ENCODE measurements at places on chromosomes 5 and 9.

- DNase-seq, result no peak
Observed at GRCh38 chr5:134046801-134047686, 42.3 kb upstream of the VDAC1 start.

DNA sequence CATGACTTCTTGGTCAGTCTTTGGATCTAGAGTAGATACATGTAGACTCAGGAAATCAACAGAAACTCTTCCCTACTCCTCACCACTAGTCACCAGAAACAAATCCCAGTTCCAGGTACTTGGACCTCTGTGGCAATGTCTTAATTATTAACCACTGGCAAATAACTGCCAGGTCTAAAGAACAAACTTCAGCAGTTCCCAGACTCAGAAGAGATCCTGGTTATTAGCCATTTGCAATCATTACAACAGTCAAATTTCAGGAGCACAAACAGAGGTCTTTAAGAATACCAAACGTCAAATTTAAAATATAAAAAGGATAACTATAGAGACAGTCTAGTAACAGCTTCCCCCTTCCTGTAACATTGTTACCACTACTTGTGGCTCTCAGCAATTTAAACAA, 10.2 kb downstream of the DIAPH1 start:
- no peak for DNase-seq

- no peak for DNase-seq
Observed at GRCh38 chr5:76710991-76711390, 4.9 kb upstream of the F2R start.

- no peak for DNase-seq
Observed at GRCh38 chr9:112354081-112354743, 20.8 kb upstream of the PTBP3 start.

GRCh38 chr5:45288746-45289145, 407.4 kb downstream of the HCN1 start:
- DNase-seq, result no peak

GRCh38 chr5:111461255-111461671, 51.1 kb downstream of the STARD4 start:
- no peak for DNase-seq

DNA sequence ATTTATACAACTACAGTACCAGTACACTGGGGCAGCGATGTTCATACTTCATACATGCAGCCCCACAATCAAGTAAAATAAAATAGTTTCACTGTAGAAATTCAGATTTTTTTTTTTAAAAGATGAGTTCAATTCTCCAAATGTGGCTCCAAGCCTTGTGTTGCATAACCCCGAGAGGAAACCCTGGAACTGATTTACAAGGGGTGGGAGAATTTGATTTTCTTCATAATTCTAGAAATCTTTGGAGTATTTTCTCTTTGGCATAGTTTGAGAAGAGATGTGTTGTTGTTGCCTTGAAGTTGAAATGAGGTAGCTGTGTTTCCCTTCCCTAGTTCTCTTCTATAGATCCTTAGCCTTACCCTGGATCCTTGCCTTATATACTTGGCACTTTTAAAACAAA, 3.1 kb downstream of the RHOBTB3 start:
- DNase-seq, result no peak

- no peak for DNase-seq
Observed at GRCh38 chr9:95803197-95803596, 72.3 kb upstream of the ERCC6L2 start.

GRCh38 chr5:163260961-163261360, 176.4 kb upstream of the CCNG1 start:
- no peak for DNase-seq

GRCh38 chr9:91117959-91118703, 243.6 kb downstream of the AUH start:
- DNase-seq, result no peak

DNA sequence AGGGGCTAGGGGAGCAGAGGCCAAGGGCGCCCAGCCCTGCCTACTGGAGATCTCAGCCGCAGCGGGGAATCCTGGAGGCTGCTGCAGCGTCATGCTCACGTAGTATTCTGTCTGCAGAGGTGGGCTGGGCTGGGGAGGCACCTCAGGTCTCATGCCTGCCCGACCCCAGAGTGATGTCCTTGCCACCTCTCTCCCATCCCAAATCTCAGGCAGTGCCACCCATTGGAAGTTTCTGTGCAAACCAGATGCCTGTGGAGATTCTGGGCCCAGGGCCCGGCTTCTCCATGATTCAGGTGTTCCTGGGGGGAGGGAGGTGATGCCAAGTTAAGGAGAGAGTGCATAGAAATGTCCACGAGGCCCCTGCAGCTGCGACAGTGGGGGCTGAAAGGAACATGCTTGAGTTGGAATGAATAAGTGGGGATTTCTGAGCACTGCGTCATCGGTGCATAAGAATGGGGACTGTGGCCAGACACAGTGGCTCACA, 72.0 kb downstream of the ANKRD33B start:
- no peak for DNase-seq

DNA sequence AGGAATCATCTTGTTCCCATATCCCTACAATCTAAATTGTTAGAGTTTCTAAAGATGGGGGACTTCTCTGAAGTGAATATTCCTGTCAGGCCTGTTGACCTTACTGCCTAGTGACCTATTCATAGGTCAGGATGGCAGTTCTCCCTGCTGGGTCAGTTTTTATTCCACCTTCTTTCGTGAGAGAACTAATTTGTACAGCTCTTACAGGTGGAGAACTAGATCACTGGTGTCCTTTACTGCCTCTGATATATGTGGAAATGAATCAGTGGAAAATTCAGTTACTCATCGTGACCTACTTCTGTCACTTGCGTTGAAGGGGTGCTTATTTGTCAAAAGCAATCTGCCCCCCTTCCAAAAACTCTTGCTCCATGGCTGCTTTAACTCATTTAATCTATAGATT, 164.9 kb downstream of the CD180 start:
- DNase-seq, result no peak

DNA sequence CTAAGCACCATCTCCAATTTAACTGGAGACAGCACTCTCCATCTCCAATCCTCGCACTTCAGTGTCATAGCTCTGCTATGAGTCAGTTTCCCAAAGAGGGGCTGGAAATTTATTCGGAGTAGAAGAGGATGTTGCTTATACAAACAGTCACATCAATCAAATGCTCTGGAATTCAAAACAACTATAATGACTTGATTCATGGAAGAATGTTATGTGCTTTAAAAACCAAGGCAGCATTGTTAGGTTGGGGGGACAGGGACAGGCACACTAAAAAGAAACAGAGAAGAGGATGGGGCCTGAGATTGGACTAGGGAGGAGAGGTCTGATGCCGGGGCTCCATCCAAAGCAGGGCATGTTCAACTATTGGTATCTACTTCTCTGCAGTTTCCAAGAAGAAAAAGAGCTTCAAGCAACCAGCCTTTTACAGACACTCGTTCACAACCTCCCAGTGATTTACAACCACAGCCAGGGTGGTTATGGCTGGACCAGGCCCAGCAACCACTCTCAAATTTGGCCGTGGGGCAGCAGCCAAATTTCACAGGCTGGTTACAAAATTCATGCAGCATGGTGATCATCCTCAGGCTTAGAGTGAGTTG, 117.5 kb upstream of the ZNF366 start:
- no peak for DNase-seq

GRCh38 chr9:90124961-90125360, 517.7 kb downstream of the DIRAS2 start:
- DNase-seq, result no peak

DNA sequence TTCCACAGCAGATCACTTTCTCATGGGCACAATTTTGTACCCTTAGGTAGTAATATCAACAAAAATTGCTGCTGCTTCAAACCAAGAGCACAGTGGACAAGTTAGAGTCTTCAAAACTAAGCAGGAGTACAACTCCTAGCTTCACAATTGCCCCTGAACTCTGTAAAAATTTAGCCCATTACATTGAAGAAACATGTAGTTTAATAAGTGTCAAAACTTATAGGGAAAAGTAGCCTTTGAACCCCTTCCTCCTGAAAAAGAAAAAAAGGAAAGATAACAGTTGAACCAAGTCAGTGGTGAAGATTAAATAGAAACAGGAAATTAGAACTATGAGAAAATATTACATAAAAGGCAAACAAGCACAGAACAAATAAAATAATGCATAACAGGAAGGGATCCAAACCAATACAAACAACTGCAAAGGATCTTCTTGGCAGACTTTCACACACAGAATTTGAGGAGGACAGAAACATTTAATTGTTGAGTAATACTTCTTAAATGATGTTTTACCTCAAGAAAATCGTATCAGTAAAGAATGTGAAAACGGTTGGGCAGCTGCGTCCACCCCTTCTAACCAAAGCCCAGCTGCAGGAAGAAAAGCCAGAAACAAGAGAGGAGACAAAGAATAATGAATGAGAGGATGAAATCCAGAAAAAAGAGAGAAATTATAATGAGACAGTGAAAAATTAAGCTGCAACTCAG, 636.0 kb downstream of the NR2F1-AS1 start:
- DNase-seq, result no peak

GRCh38 chr5:36158144-36158543, 6.2 kb downstream of the SKP2 start:
- DNase-seq, result no peak

DNA sequence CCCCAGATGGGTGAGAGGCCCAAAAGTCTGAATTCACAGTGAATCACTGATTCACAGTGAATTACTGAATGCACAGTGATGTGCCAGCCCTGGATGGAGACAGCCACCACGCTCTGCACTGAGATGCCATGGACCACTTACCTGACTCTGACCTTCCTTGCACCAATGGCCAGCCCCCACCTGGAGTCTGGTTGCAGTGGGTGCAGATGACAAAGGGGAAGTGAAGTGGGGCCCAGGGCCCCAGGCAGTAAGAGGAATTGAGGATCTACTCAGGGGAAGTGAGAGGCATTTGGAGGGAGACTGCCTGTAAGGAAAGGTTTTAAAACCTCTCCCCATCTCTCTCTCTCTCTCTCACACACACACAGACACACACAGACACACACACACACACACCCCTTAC, 412.1 kb downstream of the CYLC2 start:
- no peak for DNase-seq

- no peak for DNase-seq
Observed at GRCh38 chr5:57929271-57929670, 446.7 kb upstream of the ACTBL2 start.

- peak; percentile 39 for DNase-seq
Observed at GRCh38 chr9:100426530-100427365, at the start of gene MSANTD3. MSANTD3 (plus strand) TSS chr9:100427143; CDS start chr9:100441939, 14,796 bp downstream.

- DNase-seq, result no peak
Observed at GRCh38 chr5:124402144-124402581, 344.3 kb downstream of the ZNF608 start.

DNA sequence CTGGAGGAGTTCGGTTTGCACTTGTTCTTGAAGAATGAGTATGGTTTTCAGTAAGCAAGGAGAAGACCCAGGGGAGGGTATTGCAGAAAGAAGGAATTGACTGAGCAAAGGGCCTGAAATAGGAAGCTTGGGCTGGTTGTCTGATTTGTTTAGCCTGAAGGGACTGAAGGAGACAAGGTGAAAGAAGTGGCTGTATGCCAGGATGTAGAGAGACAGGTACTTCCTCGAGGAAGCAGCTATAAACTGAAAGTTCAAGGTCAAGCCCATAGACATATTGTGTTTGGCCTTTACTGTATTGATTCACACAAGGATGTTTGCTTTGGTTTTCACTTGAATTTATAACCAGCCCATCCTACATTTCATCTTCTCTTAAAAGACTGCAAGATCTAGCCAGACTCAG, 183.1 kb downstream of the PALM2AKAP2 start:
- DNase-seq, result no peak

DNA sequence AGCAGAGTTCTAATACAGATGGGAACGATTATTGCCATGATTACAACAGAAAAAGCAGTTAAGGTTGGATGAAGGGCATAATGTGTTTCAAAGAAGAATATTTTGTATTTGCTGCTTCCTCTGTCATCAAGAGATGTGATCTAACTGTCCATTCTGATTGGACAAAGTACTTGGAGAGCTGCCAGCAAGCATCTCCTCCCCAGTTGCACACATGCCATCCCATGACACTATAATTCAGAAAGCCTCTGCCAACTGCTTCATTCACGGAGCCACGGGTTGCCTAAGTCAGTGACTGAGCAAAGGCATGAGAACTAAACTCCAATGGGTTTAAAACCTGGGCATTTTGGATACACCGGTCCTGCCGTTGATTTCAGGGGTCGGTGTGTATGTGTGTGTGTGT, 253.8 kb downstream of the CRB2 start:
- DNase-seq, result no peak

- no peak for DNase-seq
Observed at GRCh38 chr9:21097817-21098216, 20.1 kb upstream of the IFNB1 start.

GRCh38 chr5:38291355-38291754, 33.0 kb downstream of the EGFLAM start:
- no peak for DNase-seq

DNA sequence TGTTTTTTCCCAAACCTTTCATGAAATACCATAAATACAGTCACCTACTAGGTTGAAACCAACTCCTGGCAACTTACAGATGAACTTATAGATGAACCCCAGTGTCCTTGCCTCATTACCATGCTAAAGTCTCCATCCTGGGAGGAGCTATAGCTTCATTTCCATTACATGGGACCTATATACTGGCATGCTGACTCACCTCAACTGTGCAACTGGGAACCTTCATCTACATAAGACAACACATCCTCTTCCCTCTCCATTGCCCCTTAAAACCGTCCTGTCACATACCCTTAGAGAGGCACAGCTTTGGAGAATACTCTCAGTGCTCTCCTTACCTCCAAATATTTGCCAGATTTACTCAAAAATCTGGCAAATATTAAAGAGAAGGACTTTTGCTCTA, 638.3 kb downstream of the HTR1A start:
- no peak for DNase-seq

DNA sequence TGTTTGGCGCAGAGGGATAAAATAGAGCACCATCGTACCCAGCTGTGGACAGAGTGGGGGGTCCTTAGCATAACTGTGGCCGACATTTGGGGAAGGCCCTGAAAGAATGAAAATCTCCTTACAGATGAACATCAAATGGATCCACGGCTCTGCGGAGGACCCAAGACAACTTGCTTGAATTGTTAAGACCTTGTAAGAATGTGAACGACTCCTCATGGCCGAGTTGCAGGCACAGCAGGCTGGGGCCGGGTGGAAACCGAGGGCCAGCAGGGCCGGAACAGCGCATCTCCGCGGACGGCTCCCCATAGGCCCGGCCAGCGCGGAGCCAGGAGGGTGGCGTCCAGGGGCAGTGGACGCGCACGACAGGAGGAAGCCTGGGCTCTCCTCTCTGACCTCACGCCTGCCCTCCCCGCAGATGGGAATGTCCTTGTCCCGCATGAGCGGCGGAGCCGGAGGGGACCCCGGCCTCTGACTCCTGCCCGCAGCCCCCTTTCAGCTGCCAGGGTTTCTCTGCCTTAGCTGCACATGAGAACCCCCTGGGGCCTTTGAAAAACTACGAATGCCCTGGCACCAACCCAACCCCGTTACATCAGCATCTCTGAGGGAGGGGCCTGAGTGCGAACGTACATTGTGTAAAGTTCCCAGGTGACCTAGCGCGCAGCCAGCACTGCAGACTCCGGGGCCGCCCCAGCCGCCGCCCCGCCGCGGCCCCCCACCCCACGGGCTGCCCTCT, 36.2 kb upstream of the PTCH1 start:
- DNase-seq, result no peak

GRCh38 chr9:98144076-98144475, 25.1 kb upstream of the TRIM14 start:
- no peak for DNase-seq

GRCh38 chr9:133055788-133056420, 5.9 kb upstream of the CEL start:
- no peak for DNase-seq

All from stimulated activated CD4-positive, alpha-beta T cell treated with anti-CD3 and anti-CD28 coated beads, Interleukin-12 subunit alpha, Interleukin-12 subunit beta, amount 100 ng/mL, for 48 hours (primary cell).